ENCODE measurements at places on chromosomes 12 and 14.

GRCh38 chr12:106062693-106063092, 76.1 kb downstream of the NUAK1 start:
- no peak for DNase-seq

DNA sequence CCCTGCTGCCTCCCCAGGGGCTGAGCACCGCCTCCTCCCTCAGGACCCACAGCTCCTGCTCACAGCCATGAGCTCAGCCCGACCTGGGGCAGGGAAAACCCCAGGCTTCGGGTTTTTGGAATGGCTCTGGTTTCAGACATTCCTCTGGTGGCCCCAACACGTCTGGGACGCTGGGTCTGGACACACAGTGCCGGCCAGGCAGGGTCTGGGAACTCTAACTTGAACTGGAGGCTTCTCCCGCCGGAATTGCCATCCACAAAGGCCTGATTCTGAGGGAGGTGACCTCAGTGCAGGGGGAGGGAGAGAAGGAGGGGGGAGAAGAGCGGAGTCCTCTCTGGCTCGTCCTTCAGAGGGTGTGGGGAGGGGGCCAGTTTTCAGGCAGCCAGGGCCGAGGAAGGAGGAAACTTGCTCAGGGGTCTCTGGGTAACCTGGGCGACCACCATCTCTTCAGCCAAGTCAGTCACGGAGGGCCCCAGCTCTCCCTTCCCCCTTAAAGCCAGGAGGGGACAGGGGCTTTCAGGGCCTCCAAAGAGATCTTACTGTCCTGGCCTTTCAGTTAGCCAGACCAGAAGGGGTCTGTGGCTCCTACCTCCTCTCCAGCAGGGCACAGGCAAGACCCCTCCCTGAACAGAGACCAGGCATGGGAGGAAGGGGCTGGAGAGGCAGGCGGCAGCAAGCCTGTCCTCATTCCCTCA, 19.4 kb downstream of the NCKAP5L start:
- DNase-seq = no peak

DNA sequence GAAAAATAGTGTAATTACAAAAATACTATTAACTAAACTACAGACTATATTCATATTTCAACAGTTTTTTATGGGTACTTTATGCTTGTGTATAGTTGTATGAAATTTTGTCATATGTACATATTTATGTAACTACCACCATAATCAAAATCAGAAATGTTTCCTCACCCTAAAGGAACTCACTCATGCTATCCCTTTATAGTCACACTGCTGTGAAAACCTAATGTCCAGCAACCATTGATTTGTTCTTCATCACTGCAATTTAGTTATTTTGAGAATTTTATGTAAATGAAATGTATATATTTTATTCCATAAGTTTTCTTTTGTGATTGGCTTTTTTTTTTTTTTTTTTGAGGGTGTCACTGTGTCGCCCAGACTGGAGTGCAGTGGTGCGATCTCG, 278.9 kb upstream of the SLC16A7 start:
- DNase-seq = no peak

GRCh38 chr14:39381366-39381765, 50.9 kb downstream of the FBXO33 start:
- DNase-seq = no peak

- no peak for DNase-seq
These were observed 650 bp downstream of the GALC start for GRCh38 chr14:87992346-87992717.

DNA sequence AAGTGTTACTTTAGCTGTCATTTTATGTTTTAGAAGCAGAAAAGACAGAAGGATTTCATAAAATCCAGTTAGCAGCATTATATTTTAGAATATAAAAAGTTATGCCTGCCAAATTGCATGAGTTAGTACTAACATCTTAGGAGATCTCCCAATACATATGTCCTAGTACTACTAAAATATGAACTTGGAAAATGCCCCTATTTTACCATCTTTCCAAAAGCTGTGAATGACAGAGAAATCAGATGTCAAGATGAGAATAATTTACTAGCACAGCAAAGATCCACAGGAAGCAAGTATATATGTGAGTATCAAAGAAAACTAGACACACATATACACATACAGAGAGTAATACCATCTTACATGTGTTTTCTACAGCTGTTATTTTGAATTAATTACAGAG, 196.9 kb downstream of the CPNE8 start:
- no peak for DNase-seq

DNA sequence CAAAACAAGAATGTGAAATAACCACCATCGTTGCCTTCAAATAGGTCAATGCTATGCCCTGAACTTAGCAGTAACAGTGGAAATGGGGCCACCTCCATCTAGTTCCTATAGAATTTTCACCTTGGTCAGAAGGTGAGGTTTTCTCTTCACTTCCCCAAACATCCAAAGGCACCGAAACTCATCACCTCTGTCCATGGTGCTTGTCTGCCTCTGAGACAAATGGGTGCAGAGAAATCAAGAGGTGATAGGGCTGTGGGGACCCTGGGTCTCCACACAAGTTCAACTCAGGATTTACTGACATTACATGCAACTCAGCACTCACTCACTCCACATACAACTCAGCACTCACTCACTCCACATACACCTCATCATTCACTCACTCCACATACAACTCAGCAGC, 26.2 kb upstream of the TMEM132C start:
- no peak for DNase-seq

GRCh38 chr14:88289996-88290395, 33.1 kb downstream of the KCNK10 start:
- no peak for DNase-seq

DNA sequence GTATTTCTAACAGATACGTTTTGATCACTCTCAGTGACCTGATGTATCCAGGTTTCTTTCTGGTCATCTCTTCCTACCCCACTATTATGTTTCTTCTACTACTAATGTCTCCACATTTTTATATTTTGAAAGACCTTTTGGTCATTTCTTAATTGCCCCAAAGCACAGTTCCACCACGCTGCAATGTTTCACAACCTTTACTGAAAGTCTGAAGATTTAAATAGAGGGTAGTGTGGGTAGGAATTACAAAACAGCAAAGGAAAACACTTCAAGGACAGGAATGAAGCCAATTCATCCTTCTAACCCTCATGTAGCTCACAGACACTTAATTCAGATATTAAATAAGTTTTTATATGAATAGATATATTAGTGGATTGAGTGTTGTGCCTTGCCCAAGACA, 36.1 kb upstream of the SLC16A7 start:
- DNase-seq = no peak
